ENCODE measurements at places on chromosomes 7 and 10.

DNA sequence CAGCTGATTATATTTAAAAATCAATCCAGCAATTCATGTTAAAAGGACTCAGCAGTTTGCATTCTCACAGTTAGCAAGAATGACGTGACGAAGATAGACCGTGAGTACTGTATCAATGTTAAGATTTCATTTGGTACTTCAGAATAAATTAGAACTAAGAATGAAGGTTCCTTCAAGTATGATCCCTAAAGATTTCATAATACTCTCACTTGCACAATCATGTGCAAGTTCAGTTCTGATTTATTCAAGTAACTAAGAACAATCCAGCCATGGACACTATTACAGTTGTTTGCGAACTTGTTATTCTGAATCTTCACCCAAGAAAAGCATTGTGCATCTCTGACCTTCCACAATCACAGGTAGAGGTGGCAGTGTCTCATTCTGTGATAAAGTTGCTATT is 7.7 kb downstream of the RHEB start:
- DNase-seq: no peak

DNA sequence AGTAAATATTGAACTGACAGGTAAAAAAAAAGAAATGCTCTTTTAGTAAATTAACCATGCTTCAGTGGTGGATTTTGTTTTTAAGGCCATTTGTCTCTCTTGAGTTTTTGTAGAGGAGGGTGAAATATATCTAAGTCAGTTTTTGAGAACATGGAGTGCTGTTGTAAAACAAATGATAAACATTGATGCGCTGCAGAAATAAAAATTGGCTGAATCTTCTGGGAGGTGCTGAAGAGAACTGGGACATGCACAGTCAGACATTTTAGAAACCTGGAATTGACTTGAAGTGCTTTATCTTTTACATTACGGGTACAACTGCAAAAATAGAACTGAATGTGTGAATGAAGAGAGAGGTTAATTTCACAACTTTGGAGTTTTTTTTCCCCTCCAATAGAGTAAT is 203.0 kb upstream of the HDAC9 start:
- DNase-seq: no peak

- no peak for DNase-seq
Observed at GRCh38 chr7:119937745-119938144, 335.2 kb upstream of the KCND2 start.

DNA sequence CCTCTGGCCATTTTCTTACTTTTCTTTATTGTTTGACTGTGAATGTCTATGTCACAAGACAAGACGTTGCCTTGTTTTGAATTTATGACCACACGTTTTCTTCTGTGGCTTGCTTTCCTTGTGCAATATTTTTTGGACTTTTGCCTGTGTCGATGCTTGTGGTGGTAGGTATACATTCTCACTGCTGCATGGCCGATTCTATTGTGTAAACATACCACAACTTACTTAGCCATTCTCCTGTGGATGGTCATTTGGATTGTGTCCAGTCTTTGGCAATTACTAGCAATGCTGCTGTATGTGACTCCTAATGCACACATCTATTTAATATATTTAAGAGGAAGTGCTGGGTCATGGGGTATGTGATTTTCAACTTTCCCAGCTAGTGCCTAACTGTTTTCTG is 18.0 kb upstream of the DLG5 start:
- DNase-seq: no peak

- DNase-seq: no peak
Observed at GRCh38 chr10:51999096-51999495, 299.7 kb upstream of the CSTF2T start.

GRCh38 chr10:13759168-13759567 is 172.4 kb downstream of the PRPF18 start:
- DNase-seq: no peak

DNA sequence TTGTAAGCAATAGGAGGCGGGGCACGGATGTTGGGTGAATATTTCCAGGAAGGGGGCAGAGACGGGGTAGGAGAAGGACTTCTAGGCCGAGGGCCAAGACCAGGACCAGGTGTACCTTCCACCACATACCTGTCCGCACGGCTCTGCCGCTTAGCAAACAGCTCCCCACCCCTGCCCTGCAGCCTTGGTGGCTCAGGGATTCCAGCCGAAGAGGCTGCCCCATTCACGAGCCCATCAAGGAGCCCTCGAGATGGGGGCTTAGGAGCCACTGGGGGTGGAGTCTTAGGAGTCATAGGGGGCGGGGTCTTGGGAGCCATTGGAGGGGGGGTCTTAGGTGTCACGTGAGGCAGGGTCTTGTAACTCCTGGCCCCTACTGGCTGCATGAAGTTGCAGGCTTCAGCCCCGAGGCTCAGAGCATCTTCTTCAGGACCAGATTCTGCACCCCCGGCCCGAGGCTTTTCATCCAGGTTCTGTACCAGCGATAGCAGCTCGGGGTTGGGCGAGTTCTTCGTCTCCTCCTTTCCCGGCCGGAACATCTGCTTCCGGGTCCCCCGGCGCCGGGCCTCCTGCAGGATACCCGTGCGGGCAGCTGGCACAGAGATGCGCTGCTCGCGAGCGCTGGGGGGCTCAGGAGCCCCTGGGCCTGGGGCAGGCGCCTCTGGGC is 6.1 kb upstream of the MYOZ1 start:
- peak; percentile 73 for DNase-seq

- DNase-seq: no peak
Observed at GRCh38 chr10:13238271-13239077, 4.3 kb upstream of the UCMA start.

DNA sequence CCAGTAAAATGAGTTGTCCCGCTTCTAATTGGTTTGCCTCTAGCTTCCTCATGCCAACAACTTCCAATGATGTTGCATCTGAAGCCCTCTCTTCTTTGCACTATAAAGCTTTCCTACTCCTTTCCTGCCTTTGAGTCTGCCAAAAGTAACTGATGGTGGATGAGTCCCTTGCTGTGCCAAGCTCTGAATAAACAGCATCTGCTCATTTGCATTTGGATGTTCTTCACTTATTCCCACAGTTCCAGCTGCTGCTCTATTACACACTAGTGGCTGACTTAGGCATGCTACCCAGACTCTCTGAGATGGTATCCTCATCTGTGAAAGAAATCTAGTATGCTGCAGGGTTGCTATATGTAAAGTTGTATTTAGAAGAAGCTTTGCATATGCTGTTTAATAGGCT is 24.9 kb downstream of the SFR1 start:
- peak; percentile 1 for DNase-seq

- no peak for DNase-seq
Observed at GRCh38 chr7:1566687-1567048, 3.2 kb downstream of the PSMG3 start.

- no peak for DNase-seq
Observed at GRCh38 chr10:6953271-6953801, 373.3 kb upstream of the PRKCQ start.

DNA sequence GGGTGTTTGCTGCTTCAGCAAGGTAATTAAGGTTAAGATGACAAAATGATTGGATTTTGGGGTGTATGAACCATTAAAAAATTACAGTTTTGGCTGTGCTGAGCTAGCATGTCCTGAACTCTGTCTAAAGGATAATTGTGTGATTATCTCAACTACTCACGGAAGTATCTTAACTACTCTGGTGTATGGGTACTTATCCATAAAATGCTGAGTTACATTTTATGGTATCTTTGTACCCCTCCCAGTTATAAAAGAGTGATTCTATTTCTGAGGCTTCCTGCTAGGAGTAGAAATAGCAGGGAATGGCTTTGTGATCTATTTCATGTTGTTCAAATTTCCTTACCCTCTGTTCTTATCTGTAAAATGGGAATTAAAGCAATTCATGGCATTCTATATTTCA is 22.6 kb downstream of the CYP2C18 start:
- no peak for DNase-seq

GRCh38 chr7:105786520-105787470 is 89.6 kb downstream of the ATXN7L1 start:
- no peak for DNase-seq

DNA sequence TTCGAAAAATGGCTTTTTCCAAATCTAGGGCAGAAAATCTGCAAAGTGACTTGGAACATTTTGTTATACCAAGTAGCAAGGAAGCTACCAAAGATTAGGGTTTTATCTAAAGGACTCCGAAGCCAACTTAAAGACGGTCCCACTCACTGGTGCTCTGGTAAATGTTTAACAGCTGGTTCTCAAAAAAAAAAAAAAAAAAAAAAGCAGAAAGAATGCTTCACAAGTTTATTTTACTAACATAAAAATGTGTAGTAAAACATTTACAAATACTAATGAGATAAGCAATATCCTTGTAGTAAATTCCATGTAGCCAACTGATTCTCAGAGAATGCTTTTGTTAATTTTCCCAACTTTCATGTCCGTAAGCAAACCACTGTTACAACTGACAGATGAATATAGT is 38.4 kb downstream of the TAF3 start:
- DNase-seq: no peak

- no peak for DNase-seq
Observed at GRCh38 chr10:27622596-27622995, 118.5 kb downstream of the RAB18 start.

DNA sequence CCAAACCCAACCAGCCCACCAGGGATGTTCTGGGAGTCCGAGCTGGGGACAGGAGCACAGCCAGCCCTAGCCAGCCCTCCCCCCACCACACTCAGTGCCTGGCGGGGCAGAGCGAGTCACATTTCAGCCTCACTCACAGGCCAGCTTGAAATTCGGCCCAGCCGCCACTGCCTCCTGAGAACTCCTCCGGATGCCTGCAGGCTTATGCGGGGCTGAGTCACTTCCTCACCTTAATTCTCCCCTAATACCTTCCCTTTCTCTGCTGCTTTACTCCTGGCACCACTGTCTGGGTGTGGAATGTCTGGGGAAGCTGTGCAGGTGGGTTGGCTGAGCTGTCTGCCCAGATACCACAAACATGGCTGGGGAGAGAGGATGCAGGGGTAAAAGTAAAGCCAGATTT is 22.6 kb upstream of the DLG5 start:
- no peak for DNase-seq

GRCh38 chr10:44965651-44966097 is 6.1 kb downstream of the RASSF4 start:
- no peak for DNase-seq

- no peak for DNase-seq
Observed at GRCh38 chr7:42010751-42011150, 226.3 kb downstream of the GLI3 start.

GRCh38 chr7:85765698-85766298 is 578.9 kb upstream of the SEMA3D start:
- no peak for DNase-seq

DNA sequence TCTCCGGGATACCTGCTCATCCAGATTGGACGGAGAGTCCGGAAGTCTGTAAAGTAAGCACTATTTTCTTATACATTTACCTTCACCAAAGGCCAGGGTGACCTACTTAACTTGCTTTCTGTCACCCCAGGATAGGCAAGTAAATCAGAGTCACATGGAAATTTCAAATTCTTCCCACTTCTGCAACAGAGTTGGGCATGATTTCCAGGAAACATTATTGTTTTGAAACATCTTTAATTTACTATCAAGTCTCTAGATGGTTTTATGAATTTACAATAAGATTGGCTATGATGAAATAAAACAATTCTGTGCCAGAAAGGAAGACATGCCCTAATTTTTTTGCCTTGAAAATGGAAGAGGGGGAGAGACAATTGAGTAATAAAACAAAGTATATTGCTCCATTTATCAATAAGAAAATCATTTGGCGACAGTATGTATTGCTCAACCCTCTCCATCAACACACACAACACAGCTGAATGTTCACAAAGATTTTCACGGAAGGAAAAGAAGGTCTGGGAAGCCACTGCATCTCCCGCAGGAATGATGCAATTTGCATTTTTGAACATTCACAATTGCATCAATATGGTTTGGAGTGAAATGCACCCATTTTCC is 702.8 kb downstream of the PARD3 start:
- DNase-seq: no peak

DNA sequence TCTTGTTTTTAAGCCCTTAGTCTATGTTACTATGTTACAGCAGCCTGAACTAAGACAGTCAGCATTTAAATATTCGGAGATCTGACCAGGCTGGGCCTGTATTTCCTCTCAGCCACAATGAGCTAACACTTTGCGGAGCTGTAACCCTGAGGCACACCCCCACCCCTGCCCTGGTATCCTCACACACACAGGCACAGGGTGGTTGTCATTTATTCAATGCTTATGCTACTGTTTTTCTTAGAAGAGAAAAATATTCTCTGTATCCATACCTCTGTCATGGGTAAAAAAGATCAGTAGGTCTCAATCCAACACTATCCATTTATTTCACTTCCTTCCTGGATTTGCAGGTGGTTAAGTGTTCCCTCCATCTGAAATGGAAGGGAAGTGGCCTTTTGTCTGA is 80.3 kb upstream of the TRIL start:
- no peak for DNase-seq

- peak; percentile 88 for DNase-seq
Observed at GRCh38 chr7:29408841-29409243, 154.8 kb upstream of the PRR15 start.

DNA sequence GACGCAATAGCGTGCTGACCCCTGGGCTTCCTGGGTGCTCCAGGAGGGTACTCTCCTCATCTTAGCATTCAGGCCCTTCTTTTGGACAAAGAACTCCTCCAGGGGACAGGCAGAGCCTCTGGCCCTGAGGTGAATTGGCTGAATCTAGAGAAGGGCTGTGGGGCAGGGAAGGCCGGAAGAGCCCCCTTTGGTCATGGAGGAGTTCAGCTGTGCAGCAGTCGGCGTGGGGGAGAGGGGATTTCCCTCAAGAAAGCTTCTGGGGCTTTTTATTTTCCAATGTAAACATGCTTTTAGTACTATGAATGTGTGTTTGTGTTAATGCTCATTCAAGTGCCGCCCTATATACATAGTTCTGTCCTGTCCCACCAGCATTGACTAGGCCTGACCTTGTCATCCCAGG is 38.8 kb downstream of the FIGNL1 start:
- no peak for DNase-seq

DNA sequence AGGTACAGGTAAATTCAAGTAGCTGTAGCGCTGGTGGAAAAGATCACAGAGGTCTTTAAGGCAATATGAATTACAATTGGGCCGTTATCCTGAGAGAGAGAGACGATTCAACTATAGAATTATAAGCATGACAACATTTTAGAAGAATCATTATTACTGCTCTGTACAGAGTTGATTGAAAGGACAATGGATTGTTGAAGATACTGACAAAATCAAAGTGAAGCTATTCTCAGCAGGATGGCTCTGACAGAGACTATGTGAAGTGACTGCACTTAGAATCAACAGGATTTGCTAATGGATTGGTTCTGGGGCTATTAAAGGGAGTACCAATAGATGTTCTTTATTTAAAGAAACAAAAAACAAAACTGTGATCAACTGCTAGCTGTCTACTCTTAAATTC is 634.8 kb upstream of the GRM3 start:
- no peak for DNase-seq
